ENCODE measurements at places on chromosomes 11 and 22.

DNA sequence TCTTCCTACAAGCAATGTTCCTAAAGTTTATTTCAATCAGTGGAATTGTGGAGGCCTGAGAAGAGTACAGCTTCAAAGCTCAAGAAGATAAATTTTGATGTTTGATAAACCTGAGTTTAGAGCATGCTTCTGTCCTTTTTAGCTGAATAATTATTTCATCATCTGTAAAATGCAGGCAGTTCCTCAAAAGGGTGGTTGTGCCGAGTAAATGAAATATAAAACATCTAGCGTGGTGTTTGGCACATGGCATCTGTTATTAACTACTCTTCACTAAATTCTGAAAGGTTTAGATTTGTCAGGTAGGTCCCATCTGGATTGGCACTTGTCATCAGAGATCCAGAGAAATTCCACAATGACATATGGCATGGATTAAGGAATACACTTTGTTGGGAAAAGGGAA is 155.1 kb downstream of the DDX10 start:
- DNase-seq: no peak

GRCh38 chr11:2137202-2138067 is 1.8 kb downstream of the IGF2 start:
- DNase-seq: no peak

DNA sequence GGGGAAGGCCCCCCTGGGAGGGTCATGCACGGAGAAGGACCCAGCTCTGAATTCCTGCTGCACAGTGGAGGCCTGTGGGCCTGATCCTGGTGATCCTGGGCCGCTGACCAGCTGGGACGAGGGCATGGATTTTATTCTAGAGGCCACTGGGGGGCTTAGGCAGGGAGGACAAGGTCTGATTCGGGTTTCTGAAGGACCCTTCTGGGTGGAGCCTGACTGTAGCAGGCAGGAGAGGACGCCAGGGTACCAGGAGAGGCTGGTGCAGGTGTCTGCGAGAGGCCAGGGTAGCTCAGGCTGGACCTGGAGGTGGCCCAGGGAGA is 31.3 kb downstream of the MPPED1 start:
- DNase-seq: no peak

GRCh38 chr11:116525961-116526495 is 246.8 kb downstream of the BUD13 start:
- DNase-seq: no peak

DNA sequence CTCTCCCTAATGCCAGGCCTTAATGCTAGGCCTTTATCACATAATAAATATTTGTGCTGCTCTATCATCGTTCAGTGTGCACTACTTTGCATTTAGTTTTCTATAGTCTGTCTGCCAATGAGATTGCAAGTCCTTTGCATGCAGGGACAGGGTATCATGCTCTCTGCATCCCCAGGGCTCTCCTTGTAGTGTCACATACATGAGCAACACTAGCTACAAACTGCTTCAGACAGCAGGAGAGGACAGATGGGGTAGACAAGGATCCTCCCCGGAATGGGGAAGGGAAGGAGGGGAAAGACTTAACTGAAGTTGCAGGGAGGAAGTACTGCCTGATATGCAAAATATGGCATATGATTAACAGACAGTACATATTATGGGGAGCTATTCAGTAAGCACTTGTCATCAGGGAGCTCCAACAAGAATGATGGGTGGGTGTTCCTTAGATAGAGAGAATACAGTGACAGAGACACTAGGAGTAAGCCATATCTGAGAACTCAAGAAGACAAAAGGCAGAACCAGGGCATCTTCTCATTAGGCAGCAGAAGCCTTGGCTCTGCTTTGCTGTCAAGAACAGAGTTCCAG is 42.8 kb downstream of the ZNF202 start:
- no peak for DNase-seq

GRCh38 chr11:121864660-121865059 is 251.4 kb downstream of the BLID start:
- DNase-seq: no peak

GRCh38 chr11:113317339-113317738 is 3.0 kb downstream of the TTC12 start:
- DNase-seq: no peak

DNA sequence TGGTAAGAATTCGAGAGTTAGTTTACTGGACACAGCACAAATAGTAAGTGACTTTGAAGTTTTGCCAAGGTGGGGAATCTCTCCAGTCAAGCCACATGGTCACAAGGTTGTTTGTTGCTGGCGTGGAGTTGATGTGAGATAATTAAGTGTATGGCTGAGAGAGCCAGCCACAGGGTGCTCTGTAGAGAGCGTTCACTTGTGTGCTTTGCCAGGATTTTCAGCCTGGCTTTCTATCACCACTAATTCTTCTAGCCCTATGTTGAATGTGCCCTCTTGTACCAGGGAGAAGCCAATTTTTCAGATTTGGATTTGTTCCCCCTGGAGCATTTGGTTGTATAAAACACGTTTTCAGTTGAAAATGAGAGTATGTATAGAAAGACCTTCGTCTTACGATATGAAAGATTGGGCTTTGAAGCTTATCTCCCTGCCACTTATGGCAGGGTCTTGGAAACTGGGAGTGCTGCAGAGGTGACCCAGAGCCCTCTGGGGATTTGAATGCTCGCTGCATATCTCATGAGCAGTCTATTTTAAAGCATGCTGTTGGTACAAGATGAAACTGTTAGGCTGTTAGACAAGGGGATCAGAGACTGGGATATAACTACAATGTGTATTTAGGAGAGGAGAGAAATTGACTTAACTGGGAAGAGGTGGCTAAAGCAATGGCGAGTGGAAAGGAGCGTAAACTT is 28.6 kb downstream of the CSRP3 start:
- DNase-seq: no peak

DNA sequence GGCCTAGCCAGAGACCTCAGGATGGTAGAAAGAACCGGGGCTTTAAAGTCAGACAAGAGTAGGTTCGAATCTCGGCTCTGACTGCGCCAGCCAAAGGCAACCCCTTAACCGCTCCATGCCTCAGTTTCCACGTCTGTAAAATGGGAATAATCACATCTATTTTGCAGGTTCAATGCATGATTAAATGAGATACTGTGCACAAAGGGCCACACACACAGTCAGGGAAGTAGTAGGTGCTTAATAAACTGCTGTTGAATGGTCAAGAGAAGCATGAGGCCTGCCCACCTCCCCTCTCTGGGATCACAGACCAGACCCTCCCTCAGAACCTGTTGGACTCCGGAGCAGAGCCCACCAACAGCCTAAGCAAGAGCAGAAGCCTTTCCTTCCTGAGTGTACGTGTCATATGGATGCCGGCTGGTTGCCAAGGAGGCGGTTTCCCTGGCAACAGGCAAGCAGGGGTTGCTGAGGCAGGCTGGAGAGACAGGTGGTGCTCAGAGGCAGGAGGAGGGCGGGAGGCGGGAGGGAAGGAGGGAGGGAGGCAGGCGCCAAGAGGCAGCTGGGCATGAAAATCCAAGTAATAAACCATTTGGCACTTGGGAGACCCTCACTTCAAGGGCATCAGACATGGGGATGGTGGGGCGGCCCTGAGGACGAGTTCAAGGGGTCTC is 43.9 kb downstream of the NFAM1 start:
- no peak for DNase-seq

GRCh38 chr11:34745195-34745594 is 124.3 kb downstream of the EHF start:
- no peak for DNase-seq

GRCh38 chr22:37739035-37739434 is 42.2 kb downstream of the TRIOBP start:
- DNase-seq: no peak

GRCh38 chr11:65498042-65498726 is 661 bp upstream of the MALAT1 start:
- DNase-seq: peak; percentile 47

GRCh38 chr11:57214494-57214893 is 22.6 kb downstream of the APLNR start:
- DNase-seq: no peak

DNA sequence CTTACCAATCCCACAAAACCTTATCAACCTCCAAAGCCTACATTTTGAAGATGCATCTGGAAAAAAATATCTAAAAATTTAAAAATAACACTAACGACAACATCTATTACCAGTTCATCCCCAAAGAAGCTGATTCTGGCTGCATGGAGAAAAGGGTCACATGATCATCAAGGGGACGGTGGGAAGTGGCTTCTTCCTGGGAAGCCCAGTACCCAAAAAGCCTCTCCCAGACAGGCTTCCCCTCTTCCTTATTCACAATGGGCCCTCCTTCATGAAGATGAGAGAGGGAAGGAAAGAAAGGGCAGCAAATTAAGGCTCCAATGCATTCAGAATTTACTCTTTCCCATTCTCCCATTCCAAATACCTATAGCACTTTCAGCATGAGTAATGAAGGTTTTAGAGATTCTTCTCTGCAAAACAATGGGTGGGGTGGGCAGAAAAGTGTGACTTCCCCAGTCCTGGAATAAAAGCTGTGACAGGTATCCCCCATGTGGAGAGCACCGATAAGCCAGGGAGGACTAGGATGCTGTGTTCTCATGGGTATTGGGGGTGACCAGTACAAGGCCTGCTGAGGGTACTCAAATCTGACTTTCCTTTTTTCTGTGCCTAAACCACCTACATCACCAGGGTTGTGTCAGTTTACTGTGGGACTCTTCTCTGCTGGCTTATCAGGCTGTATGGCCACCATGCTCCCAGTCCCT is 88.2 kb downstream of the SIK3 start:
- DNase-seq: no peak

GRCh38 chr11:87256694-87257340 is 219.1 kb downstream of the TMEM135 start:
- no peak for DNase-seq

- DNase-seq: no peak
These were observed 28.6 kb upstream of the OR8B8 start for GRCh38 chr11:124474079-124474478.

DNA sequence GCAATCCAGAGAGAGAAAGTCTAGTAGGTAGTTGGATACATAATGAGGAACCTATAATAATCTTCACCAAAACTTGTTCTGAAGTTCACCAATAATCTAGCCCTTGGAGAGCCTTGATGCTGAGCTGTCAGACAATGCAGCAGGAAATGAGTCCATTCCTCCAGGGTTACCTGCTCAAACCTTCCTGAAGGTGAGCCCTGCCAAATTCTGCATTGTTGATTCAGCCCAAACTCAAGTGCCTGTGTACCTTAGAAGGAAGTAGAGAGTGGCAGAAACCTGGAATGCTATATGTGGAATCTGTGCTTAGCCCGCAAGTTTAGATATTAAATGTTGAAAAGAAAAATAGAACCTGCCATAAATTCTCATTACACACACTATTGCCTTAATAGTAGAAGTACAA is 77.4 kb upstream of the SPON1 start:
- DNase-seq: no peak

- no peak for DNase-seq
These were observed 41.0 kb downstream of the TRAF6 start for GRCh38 chr11:36469063-36469462.

DNA sequence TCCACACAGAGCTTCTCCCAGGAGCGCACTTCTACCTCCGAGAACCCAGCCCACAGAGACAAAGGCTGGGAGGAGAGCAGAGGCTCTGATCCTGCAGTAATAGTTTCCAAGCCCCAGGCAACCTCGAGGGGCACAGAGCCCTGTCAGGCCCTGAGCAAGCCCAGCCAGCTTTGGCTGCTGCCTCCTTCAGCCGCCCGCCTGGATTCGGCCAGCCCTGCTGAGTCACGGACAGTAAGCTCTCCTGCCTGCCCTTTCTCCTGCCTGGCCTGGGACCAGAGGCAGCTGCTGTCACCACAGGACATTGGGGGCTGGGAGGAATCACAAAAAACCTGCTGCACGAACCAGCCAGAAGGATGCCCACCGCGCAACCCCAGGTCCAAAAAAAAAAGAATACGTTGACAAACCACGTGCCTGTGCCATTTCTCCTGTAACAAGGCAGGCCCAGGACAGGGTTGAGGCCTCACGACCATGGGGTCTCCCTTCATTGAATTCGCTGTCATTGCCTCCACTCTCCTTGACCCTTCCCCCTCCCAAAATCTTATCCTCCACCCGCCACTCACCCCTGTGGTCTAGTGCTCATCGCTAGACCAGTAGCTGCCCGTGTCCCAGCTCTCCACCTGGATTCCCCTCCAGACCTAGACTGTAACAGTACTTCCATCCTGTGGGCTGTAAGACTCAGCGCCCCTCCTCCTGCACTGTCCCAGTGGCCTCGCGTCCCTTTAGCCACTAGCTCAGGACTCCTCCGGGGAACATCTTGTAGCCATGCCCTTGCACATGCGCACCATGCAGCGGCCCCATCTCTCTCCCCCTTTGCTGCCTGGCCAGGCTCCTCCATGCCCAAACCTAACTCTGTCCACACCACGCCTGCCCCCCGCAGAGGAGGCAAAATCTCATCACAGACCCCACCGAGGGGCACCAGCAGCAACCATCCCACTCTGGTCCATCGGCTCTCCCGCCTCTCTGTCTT is 7.4 kb upstream of the SLC22A12 start:
- no peak for DNase-seq

GRCh38 chr22:42277988-42278776 is 7.7 kb upstream of the TCF20 start:
- DNase-seq: no peak

- DNase-seq: no peak
These were observed 50.6 kb upstream of the ARHGAP42 start for GRCh38 chr11:100636536-100636935.

- DNase-seq: no peak
These were observed 20.1 kb upstream of the CHORDC1 start for GRCh38 chr11:90242894-90243416.

GRCh38 chr11:102462610-102463009 is 10.0 kb upstream of the TMEM123 start:
- no peak for DNase-seq

- DNase-seq: no peak
These were observed 7.7 kb downstream of the CECR2 start for GRCh38 chr22:17376950-17377349.

- DNase-seq: no peak
These were observed 4.8 kb upstream of the SLC3A2 start for GRCh38 chr11:62875698-62876478.

GRCh38 chr11:65279741-65280440 is 18.1 kb downstream of the POLA2 start:
- DNase-seq: peak; percentile 15

DNA sequence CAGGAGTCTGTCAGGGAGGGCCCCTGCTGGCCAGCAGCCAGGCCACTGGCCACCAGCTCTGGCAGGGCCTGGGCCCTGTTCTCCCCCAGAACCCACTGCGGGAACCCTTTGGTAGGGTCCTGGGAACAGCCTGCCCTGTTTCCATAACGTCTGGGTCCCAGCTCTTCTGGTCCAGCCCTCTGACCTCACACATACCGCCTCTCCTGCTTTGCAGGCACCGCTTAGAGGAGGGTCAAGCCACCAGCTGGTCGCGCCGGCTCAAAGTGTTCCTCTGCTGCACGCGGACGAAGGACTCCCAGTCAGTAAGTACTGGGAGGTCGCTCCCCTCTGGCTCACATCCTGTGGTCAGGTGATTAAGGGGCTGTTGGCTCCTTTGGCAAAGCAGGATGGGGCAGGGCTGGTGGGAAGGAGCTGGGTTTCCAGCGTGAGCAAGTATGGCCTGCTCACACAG is 26.6 kb upstream of the MYRF start:
- DNase-seq: no peak

Data from stimulated activated CD8-positive, alpha-beta memory T cell treated with anti-CD3 and anti-CD28 coated beads, Interleukin-12 subunit alpha, Interleukin-12 subunit beta, amount 100 ng/mL, for 1 hour (primary cell).